NCI-H460 (cell line): ENCODE measurements at places on chromosomes 7 and 10.

DNA sequence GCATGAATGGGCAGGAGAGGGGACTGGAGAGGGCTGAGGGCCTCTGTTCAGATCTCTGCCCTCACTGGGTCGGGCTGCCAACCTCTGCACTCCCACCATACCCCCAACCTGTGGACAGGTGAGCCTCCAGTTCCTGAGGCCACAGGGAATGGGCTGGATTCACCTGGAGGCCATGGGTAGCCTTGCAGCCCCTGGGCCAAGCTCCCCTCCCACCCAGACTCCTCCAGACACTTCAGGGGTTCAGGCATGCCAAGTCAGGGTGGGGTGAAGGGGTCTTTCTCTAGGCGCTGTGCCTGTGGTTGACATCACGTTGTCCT is 80.5 kb downstream of the ZMIZ1 start:
- DNase-seq, result no peak

GRCh38 chr7:151088019-151088855 is 2.0 kb downstream of the AGAP3 start:
- no peak for DNase-seq

DNA sequence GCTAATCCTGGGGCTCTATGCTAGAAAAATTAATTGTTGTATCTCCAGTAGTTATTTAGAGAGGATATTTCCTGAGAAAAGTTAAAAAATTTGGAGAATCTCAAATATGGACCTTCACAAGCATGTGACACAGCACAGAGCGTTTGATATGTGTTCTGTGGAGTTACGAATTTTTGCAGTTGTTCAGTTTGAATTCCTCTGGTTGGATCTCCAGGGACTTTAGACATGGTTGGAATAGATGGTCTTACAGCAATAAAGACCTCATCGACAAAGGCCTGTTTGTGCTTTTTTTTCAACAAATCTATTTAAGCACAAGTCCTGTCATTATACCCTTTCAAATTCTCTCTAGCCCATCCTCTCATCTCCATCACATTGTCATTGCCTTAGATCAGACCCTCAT is 138.0 kb downstream of the TES start:
- DNase-seq, result no peak

- DNase-seq, result no peak
These were observed 228.1 kb upstream of the KLF14 start for GRCh38 chr7:130962109-130962508.
